ENCODE measurements at places on chromosomes 13 and 19.

DNA sequence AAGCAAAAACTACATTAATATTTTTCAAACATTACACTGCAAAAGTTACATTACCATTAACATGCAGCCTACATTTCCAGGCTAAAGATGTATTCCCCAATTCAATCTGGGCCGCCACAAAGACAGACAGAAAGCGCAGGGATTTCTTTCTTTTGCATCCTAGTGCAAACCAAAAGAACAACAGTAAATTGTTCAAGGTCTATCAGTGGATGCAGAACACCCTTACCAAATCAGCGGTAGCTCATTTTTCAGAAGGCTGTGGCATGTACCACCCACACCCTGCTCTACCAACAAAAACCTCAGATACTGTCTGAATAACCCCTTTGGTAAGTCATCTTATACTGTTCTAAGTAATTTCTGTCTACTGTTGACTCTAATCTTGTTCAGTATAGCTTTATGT is 3.6 kb downstream of the TPT1 start:
- no peak for DNase-seq

- DNase-seq, result no peak
Measured at GRCh38 chr19:31694761-31695160, 345.5 kb upstream of the TSHZ3 start.

DNA sequence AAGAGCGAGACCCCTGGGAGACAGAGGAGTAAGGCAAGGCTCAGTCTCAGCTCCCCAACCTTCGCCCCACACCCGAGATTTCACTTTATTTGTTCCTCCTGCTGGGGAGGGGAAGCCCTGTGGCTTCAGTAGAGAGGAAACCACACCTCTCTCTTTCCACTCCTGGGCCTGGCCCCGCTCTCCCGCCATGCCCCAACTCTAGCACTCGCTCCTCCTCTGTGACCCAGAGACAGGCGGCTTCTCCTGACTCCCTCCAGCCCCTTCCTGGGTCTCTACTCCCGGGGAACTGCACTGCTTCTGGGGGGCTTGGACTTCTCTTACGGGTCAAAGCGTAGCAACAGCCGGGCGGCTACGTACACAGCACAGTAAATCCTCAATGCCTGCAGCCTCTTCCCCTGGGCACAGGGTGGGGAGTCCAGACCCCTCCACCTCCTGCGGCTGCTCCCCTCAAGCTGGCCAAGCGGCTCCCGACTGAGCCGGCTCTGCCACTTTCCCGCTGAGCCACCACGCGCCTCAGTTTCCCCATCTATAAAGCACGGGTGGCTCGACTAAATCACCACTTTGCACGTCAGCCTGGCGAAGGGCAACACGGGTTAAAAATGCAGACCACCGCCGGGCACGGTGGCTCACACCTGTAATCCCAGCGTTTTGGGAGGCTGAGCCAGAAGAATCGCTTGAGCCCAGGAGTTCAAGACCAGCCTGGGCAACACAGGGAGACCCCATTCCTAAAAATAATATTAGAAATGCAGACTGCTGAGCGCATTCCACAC is 1.4 kb downstream of the RNF126 start:
- no peak for DNase-seq

DNA sequence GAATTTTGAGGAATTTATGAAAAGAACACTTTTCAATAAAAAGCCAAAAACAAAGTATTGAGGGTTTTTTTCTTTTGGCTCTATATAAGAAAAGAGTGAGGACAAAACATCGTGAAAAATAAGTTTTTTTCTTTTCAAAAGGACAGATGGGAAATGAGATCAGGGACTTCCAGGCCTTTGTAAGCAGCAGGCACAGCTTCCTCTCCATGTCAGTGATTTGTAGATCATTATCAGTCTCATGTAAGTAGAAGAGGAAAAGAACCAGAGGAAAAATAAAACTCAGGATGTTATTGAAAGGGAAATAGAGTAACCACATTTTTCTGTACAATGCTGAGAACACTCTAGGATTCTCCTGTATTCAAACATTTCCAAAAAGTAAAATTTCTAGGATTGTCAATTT is 29.9 kb downstream of the DOCK9 start:
- DNase-seq, result no peak

GRCh38 chr19:40594255-40594654 is 6.9 kb upstream of the LTBP4 start:
- DNase-seq, result no peak

DNA sequence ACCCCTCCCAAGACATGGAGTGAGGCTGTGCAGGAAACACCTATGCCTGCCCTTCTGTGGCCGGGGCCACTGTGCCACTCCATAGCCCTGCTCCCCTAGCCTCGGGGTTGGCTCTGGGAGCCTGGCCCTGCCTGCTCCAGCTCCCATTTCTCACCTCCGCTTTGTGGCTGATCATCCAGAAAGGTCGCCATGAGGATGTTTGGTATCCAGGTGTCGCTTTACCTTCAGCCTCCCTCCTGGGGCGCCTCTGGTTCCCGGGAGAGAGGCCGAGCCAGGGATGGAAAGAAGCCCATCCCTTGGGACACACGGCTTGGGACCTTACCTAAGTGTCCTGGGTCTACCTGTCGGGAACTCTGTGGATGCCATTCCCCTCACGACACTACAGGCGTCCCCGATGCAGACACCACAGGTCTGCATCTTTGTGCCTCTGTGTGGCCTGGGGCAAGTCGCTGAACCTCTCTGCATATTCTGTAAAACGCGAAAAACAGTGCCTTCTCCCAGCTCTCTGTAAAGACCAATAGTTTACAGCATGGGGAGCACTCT is 3.4 kb upstream of the MCF2L start:
- DNase-seq, result no peak

DNA sequence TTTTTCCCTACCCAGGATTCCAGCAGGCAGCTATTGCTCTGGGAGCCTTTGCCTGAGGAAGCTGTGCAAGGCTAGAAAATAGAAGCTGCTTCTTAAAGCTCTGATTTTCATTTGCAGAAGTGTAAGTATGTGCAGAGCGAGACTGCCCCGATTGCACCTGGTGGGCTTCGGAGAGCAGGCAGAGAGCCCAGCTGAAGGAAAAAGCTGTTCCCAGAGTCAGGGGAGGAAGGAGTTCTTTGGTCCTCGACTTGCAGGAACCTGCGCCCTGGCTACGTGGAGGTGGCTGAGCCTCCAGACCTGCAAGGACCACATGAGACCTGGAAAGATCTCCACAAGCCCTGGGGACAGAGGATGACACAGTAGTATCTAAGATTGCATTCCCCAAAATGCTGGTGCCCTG is 235.0 kb upstream of the ARGLU1 start:
- no peak for DNase-seq

DNA sequence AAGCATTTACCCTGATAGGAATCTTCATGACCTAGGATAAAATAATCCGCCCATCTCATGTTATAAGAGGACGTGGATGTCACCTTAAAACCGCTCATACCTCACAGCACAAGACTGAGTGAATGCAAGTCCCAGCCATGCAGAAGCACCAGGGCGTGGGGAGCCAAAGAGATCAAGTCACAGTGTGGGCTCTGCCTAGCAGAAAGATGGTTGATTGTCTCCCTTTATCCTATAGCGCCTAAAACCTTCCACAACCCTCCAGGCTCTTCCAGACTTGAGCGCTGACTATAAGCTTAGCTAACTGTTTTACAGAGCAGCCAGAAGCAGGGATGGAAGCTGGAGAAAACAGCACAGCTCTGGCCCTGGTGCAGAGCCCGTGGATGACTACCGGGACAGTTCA is 6.8 kb upstream of the ANKRD10 start:
- no peak for DNase-seq

- DNase-seq, result no peak
Measured at GRCh38 chr13:87208636-87209035, 462.5 kb upstream of the SLITRK5 start.

DNA sequence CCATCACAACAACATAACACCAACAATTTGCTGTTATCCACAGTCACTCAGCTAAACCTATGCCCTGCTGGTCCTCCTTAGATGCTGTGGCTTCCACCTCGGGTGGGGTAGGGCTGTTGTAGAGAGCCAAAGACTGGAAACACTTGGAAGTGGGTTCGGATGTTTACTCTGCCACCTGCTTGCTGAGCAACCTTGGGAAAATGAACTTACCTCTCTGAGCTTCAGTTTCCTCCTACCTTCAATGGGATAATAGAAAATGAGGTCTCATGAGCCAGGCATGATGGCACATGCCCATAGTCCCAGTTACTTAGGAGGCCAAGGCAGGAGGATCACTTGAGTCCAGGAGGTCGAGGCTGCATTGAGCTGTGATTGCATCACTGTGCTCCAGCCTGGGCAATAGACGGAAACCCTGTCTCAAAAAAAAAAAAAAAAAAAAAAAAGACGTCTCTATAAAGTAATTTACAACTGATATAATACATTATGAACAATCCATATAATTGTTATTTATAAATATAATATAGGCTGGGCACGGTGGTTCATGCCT is 3.3 kb upstream of the SYCN start:
- DNase-seq, result no peak

GRCh38 chr19:632579-633067 is 714 bp downstream of the POLRMT start:
- DNase-seq, result no peak

DNA sequence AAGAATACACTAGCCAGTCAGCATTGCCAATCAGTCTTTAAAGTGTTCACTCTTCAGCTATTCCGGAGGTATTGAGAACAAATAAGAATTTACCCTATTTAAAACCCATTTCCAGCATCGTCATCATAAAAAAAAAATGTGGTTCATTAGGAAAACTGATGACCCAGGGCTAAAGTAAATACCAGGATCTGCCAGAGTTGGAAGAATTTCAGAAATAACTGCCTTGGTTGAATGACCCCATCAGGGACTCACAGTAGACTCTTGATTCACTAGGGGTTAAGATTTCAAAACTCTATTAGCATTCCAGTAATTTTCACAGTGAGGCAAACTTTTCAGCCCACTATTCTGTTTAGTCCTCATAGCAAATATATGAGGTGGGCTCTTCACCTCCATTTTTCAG is 377.0 kb downstream of the ITGBL1 start:
- DNase-seq, result no peak

DNA sequence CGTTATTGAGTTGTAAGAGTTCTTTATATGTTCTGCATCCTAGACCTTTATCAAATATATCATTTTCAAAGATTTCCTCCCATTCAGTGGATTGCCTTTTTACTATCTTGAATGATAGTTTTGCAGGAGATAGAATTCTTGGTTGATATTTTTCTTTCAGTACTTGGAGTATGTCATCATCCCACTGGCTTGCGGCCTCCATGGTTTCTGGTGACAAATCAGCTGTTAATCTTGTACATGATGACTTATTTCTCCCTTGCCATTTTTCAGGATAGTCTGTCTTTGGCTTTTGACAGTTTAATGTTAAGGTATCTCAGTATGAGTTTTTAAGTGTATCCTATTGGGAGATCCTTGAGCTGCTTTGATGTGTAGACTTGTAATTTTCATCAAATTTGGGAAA is 8.5 kb downstream of the ZNF557 start:
- no peak for DNase-seq

- DNase-seq, result no peak
Measured at GRCh38 chr13:99199541-99200431, 868 bp upstream of the UBAC2 start.

DNA sequence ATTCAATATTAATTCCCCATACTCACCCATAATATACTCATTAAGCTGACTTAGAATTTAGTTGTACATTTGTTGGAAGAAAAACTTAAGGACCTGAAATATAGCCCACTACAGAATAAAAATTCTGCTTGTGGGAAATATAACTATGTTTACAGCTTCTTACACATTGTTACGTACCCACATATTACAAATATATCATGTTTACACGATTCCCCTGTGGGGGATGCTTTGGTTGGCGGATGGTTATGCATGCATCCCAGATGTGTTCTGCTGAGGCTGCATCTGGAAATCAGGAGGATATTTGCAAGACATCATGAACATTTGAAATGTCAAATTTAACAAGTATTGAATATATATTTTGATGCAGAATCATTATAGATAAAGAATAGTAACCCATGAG is 79.5 kb upstream of the KL start:
- no peak for DNase-seq

Measured in NCI-H1105 (cell line).